ENCODE measurements at places on chromosomes 1 and 21.

- no peak overlapping the region for H3K4me3 ChIP-seq
- no peaks in the 10 kb centered on the region for H3K27me3 ChIP-seq
- H3K27ac ChIP-seq: no peak overlapping the region
- no peak for DNase-seq
Observed at GRCh38 chr1:240804475-240804874, 192.5 kb upstream of the GREM2 start.

- H3K36me3 ChIP-seq: no peaks in the 10 kb centered on the region
- no peak overlapping the region for H3K4me3 ChIP-seq
- H3K4me1 ChIP-seq: no peaks in the 10 kb centered on the region
- H3K27me3 ChIP-seq: no peaks in the 10 kb centered on the region
Observed at GRCh38 chr1:159079525-159079924, 3.0 kb upstream of the AIM2 start.

- H3K4me1 ChIP-seq: no peaks in the 10 kb centered on the region
- no peak overlapping the region for H3K4me3 ChIP-seq
- H3K27me3 ChIP-seq: no peaks in the 10 kb centered on the region
- no peaks in the 10 kb centered on the region for H3K36me3 ChIP-seq
- no peak overlapping the region for H3K27ac ChIP-seq
- DNase-seq: no peak
Observed at GRCh38 chr1:182634306-182635072, 30.3 kb upstream of the RGS16 start.

DNA sequence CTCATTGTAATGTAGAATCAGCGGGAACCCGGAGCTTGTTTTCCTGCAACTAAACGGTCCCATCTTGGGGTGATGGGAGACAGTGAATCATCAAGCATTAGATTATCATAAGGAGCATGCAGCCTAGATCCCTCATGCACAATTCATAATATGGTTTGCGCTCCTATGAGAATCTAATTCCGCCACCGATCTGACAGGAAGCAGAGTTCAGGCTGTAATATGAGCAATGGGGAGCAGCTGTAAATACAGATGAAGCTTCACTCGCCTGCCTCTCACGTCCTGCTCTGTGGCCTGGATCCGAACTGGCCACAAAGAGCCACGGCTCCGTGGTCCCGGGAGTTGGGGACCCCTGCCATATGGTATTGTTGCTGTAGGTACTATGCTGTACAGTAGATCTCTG is 1.6 kb downstream of the IFI44 start:
- H3K27me3 ChIP-seq: no peaks in the 10 kb centered on the region
- no peaks in the 10 kb centered on the region for H3K4me1 ChIP-seq
- no peak for DNase-seq
- no peaks in the 10 kb centered on the region for H3K36me3 ChIP-seq
- no peak overlapping the region for H3K27ac ChIP-seq
- no peak overlapping the region for H3K4me3 ChIP-seq

- no peaks in the 10 kb centered on the region for H3K27me3 ChIP-seq
- DNase-seq: no peak
- H3K4me1 ChIP-seq: no peaks in the 10 kb centered on the region
- no peak overlapping the region for H3K4me3 ChIP-seq
- no peak overlapping the region for H3K27ac ChIP-seq
- peaks cover 14% of the 10 kb centered on the region for H3K36me3 ChIP-seq
Observed at GRCh38 chr1:150954708-150955107, 19.9 kb downstream of the CERS2 start.

DNA sequence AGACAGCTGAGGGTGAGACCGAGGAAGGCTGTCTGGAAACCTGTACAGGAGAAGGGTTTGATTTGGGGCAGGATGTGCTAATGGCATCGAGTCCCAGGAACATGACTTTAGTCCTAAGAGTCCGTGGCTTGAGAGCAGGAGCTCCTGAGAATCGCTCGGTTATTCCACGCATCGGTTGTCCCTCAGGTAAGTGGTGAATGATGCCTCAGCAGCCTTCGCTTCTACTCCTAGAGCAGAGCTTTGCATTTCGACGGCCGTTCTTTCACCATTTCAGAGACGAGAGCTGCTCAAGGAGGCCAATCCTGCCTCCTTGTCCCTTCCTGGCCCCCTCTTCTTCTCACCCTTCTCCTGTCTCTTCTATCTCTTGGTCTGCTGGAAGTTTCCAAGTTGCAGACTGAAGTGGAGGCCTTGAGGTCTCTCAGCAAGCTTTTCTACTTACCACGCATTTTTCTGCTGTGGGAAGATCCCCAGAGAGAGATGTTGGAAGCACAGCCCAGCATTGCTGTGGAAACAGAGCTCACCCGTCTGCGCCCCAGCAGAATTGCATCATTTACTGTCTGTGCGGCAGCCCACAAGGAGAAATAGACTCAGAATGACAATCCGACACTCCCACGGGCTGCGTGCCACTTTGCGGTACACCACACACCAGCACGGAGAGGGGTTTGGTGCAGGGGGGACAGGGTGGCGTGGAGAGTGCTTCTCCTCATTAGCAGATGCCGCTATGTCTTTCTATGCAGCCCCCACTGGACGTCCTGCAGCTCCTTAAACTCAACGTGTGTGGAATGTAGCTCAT is 270.7 kb upstream of the C1orf174 start:
- H3K27me3 ChIP-seq: peaks cover 1% of the 10 kb centered on the region
- no peak overlapping the region for H3K4me3 ChIP-seq
- H3K27ac ChIP-seq: no peak overlapping the region
- H3K36me3 ChIP-seq: no peaks in the 10 kb centered on the region
- peaks cover 9% of the 10 kb centered on the region for H3K4me1 ChIP-seq

DNA sequence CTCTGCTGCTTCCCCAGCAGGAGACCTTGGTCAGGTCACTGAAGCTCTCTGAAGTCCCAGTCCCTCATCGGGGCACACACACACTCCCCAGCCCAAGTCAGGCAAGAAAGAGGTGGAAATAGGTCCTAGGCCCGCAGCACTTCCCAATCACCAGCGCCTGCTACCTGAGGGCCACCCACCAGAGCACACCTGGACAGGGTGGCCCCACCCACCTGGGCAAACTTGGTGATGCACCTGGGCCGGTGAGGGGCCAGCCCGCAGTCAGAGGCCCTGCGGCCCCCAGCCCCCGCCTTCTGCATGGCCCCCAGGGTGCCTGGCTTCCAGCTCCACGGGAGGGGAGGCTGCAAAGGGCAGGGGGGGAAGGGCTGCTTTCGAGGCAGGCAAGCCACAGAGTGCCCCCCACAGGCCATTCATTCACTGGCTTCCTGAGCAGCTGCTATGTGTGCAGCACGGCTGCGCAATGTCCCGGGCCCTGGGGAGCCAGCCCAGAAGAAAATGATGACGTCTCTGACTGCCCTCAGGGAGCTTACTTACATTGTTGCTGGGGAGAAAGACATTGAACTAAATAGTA is 4.7 kb downstream of the SH2D5 start:
- no peak for DNase-seq
- peaks cover 21% of the 10 kb centered on the region for H3K27me3 ChIP-seq
- no peak overlapping the region for H3K4me3 ChIP-seq
- H3K4me1 ChIP-seq: peaks cover 43% of the 10 kb centered on the region
- H3K36me3 ChIP-seq: no peaks in the 10 kb centered on the region

DNA sequence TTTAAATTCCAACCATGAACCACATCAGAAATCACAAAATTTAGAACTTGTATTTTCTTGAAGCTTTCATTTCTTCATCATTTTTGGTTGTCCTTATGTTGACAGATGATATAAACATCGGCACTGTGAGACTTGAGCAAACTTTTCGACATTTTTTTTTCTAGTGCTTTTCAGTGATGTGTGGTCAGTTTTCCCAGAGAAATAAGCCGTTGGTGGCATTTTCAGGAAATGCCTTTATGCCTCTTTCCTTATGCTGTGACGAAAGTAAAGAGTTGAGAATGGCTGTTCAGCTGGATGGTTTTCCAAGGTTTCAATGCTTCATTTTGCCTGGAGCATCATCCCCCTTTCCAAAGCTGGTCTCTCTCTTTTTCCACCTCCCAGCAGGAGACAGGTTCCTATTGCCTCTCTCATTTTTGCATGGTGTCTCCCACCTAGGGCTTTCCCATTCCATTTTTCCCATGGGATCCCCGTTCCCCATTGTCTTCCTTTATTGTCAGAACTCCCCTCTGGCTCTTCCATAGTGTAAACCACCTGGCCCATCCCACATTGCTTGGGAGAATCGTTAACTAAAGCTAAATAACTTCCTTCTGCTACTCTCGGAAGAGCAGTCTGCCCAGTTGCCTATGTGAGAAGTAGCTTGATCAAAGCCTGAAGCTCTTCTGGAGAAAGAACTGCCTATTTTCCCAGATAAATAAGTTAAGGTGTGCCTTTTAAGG is 61.4 kb upstream of the DYNLT5 start:
- H3K4me3 ChIP-seq: no peak overlapping the region
- H3K4me1 ChIP-seq: no peaks in the 10 kb centered on the region
- H3K27me3 ChIP-seq: no peaks in the 10 kb centered on the region
- DNase-seq: no peak
- H3K36me3 ChIP-seq: no peaks in the 10 kb centered on the region

- no peak overlapping the region for H3K27ac ChIP-seq
- no peak for DNase-seq
- no peaks in the 10 kb centered on the region for H3K36me3 ChIP-seq
- no peaks in the 10 kb centered on the region for H3K4me1 ChIP-seq
- peaks cover 18% of the 10 kb centered on the region for H3K27me3 ChIP-seq
- H3K4me3 ChIP-seq: no peak overlapping the region
Observed at GRCh38 chr1:41616563-41616962, 132.1 kb upstream of the EDN2 start.

- H3K4me3 ChIP-seq: no peak overlapping the region
- peak overlapping the region; percentile 85 for H3K27ac ChIP-seq
- no peaks in the 10 kb centered on the region for H3K27me3 ChIP-seq
- no peak for DNase-seq
- H3K4me1 ChIP-seq: peaks cover 83% of the 10 kb centered on the region
Observed at GRCh38 chr1:36247538-36247937, 23.3 kb downstream of the THRAP3 start.

GRCh38 chr1:31529999-31530684 is 46.2 kb upstream of the TINAGL1 start:
- peaks cover 24% of the 10 kb centered on the region for H3K4me1 ChIP-seq
- H3K36me3 ChIP-seq: no peaks in the 10 kb centered on the region
- no peaks in the 10 kb centered on the region for H3K27me3 ChIP-seq
- no peak overlapping the region for H3K4me3 ChIP-seq
- H3K27ac ChIP-seq: no peak overlapping the region

- no peaks in the 10 kb centered on the region for H3K4me1 ChIP-seq
- H3K27ac ChIP-seq: no peak overlapping the region
- H3K27me3 ChIP-seq: no peaks in the 10 kb centered on the region
- no peak overlapping the region for H3K4me3 ChIP-seq
Observed at GRCh38 chr1:217017165-217017564, 293.9 kb upstream of the ESRRG start.

DNA sequence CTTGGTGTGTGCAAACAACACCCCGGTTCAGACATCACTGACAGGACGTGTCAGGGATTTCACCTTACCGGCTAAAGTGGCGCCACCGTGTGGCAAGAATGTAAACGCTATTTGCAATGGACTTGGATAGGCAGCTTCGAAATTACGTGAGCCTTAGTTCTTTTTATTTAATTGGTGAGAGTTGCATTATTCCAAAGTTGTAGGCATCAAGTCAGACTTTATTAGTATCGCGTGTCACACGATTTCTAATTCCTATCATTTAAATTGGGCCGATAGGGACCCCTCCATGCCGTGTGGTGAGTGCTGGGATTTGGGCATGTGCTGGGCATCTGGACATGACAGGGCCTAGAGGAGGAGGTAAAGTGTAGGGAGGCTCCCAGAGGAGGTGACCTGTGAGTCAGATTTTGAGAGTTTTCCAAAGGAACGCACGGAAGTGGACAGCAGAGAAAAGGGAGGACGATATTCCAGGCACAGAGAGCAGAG is 14.5 kb upstream of the CPT2 start:
- H3K4me1 ChIP-seq: peaks cover 86% of the 10 kb centered on the region
- no peaks in the 10 kb centered on the region for H3K36me3 ChIP-seq
- H3K4me3 ChIP-seq: peak overlapping the region; percentile 5
- H3K27me3 ChIP-seq: no peaks in the 10 kb centered on the region
- H3K27ac ChIP-seq: peak overlapping the region; percentile 90

DNA sequence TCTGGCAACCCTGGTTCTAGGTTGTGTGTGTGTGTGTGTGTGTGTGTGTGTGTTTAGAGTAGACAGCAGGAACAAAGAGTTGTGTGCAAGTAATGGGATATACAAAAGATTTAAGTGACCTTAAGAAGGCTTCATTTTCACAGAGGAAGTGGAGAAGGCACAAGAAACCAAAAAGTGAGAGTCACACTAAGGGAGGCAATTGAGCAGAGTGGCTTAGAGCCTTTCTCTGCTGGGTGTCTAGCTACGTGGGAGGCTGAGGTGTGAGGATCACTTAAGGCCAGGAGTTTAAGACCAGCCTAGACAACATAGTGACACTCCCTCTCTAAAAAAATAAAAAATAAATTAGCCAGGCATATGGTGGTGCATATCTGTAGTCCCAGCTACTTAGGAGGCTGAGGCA is 44.4 kb upstream of the HAO2 start:
- H3K4me1 ChIP-seq: peaks cover 35% of the 10 kb centered on the region
- DNase-seq: no peak
- H3K27ac ChIP-seq: no peak overlapping the region
- H3K27me3 ChIP-seq: no peaks in the 10 kb centered on the region

GRCh38 chr1:43936431-43937151 is 3.0 kb downstream of the ARTN start:
- peak; percentile 48 for DNase-seq
- H3K27me3 ChIP-seq: no peaks in the 10 kb centered on the region
- peak overlapping the region; percentile 50 for H3K4me3 ChIP-seq

- peaks cover 10% of the 10 kb centered on the region for H3K4me1 ChIP-seq
- H3K4me3 ChIP-seq: peak overlapping the region; percentile 56
- H3K27ac ChIP-seq: no peak overlapping the region
- H3K27me3 ChIP-seq: 0 out of 2 replicates have a peak, but pooled peaks cover 1% of the 10 kb centered on the region
Observed at GRCh38 chr1:101309334-101310311, 72.8 kb downstream of the S1PR1 start.

Measured in HepG2 (cell line).